ENCODE measurements at places on chromosomes 12 and 14.

- H3K4me1 ChIP-seq, result no peaks in the 10 kb centered on the region
- no peaks in the 10 kb centered on the region for H3K27me3 ChIP-seq
- H3K27ac ChIP-seq, result no peak overlapping the region
- peak; percentile 0 for DNase-seq
- H3K36me3 ChIP-seq, result no peaks in the 10 kb centered on the region
- H3K4me3 ChIP-seq, result no peak overlapping the region
Observed at GRCh38 chr12:43241986-43242385, 310.0 kb downstream of the ADAMTS20 start.

DNA sequence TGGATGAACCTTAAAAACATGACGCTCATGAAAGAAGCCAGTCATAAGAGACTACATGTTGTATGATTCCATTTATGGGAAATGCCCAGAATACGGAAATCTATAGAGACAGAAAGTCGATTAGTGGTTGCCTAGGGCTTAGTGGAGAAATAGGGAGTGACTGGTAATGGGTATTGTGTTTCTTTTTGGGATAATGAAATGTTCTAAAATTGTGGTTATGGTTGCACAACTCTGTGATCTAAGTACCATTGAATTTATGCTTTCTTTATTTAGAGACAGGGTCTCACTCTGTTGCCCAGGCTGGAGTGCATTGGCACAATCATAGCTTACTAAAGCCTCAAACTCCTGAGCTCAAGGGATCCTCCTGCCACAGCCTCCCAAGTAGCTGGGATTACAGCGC is 8.0 kb downstream of the RBMS2 start:
- peak overlapping the region; percentile 45 for H3K27ac ChIP-seq
- peaks cover 53% of the 10 kb centered on the region for H3K4me1 ChIP-seq
- no peaks in the 10 kb centered on the region for H3K27me3 ChIP-seq
- no peak for DNase-seq

DNA sequence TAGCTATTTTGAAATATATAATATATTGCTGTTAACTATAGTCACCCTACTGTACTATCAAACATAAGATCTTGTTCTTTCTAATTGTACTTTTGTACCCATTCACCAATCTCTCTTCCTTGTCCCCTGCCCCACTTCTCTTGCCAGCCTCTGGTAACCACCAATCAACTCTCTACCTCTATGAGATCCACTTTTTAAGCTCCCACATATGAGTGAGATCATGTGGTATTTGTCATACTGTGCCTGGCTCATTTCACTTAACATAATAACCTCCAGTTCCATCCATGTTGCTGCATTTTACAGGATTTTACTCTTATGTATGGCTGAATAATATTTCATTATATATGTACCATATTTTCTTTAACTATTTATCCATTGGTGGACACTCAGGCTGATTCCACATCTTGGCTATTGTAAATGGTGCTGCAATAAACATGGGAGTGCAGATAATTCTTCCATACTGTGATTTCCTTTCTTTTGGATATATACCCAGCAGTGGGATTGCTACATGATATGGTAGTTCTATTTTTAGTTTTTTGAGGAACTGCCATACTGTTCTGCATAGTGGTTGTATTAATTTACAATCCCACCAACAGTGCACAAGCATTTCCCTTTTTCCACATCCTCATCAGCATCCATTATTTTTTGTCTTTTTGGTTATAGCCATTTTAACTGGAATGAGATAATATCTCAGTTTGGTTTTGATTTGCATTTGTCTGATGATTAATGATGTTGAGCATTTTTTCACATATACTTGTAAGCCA is 33.5 kb upstream of the SPIC start:
- no peaks in the 10 kb centered on the region for H3K27me3 ChIP-seq
- H3K4me3 ChIP-seq, result no peak overlapping the region
- H3K36me3 ChIP-seq, result no peaks in the 10 kb centered on the region
- H3K4me1 ChIP-seq, result no peaks in the 10 kb centered on the region
- no peak for DNase-seq

DNA sequence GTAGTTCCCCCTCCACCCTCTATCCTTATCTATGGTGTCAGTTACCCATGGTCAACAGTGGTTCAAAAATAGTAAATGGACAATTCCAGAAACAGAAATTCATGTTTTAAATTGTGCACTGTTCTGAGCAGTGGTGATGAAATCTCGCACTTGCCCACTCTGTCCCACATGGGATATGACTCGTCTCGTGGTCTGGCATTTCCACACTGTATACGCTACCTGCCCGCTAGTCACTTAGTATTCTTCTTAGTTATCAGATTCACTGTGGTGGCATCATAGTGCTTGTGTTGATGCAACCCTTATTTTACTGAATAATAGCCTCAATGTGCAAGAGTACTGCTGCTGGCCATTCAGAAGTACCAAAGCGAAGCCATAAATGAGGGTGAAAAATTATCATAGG is 507.0 kb downstream of the SNAPC1 start:
- no peak overlapping the region for H3K27ac ChIP-seq
- H3K36me3 ChIP-seq, result no peaks in the 10 kb centered on the region
- H3K27me3 ChIP-seq, result no peaks in the 10 kb centered on the region
- no peak for DNase-seq
- no peaks in the 10 kb centered on the region for H3K4me1 ChIP-seq
- H3K4me3 ChIP-seq, result no peak overlapping the region

DNA sequence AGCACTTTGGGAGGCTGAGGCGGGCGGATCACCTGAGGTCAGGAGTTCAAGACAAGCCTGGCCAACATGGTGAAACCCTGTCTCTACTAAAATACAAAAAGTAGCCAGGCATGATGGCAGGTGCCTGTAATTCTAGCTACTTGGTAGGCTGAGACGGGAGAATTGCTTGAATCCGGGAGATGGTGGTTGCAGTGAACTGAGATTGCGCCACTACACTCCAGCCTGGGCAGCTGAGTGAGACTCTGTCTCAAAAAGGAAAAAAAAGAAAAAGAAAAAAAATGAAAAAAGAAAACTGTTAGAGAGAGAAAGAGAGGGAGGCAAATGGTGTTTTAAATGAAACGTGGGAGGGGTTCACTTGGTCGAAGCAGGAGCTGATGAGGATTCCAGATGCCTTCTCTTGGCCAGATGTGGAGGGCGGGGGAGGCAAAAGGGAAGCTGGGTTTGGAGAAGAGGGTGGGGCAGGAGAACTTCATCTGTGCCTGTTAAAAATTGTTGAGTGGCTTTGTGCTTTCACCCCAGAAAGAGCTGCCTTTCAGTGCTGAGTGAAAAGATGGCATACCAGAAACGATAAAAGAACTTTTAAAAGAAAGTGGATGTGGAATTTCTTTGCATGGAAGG is 1.1 kb downstream of the EMP1 start:
- H3K27me3 ChIP-seq, result peaks cover 16% of the 10 kb centered on the region
- peaks cover 57% of the 10 kb centered on the region for H3K36me3 ChIP-seq
- H3K4me1 ChIP-seq, result peaks cover 86% of the 10 kb centered on the region
- peak overlapping the region; percentile 98 for H3K27ac ChIP-seq
- no peak for DNase-seq

GRCh38 chr14:101819251-101819990 is 57.9 kb downstream of the PPP2R5C start:
- no peak overlapping the region for H3K27ac ChIP-seq
- no peak for DNase-seq
- no peak overlapping the region for H3K4me3 ChIP-seq
- peaks cover 8% of the 10 kb centered on the region for H3K36me3 ChIP-seq
- H3K27me3 ChIP-seq, result no peaks in the 10 kb centered on the region

DNA sequence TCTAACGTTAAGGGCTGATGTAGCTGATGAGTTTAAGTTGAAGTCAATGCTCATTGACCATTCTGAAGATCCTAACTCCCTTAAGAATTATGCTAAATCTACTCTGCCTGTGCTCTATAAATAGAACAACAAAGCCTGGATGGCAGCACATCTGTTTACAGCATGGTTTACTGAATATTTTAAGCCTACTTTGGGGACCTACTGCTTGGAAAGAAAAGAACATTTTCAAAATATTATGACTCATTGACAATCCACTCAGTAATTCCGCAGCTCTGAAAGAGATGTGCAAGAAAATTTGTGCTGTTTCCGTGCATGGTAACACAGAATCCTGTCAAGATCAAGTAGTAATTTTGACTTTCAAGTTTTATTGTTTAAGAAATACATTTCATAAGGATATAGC is 35.0 kb upstream of the NAV3 start:
- peaks cover 1% of the 10 kb centered on the region for H3K27me3 ChIP-seq
- H3K36me3 ChIP-seq, result no peaks in the 10 kb centered on the region
- H3K4me1 ChIP-seq, result 0 out of 2 replicates have a peak, but pooled peaks cover 7% of the 10 kb centered on the region
- no peak for DNase-seq
- H3K4me3 ChIP-seq, result no peak overlapping the region

DNA sequence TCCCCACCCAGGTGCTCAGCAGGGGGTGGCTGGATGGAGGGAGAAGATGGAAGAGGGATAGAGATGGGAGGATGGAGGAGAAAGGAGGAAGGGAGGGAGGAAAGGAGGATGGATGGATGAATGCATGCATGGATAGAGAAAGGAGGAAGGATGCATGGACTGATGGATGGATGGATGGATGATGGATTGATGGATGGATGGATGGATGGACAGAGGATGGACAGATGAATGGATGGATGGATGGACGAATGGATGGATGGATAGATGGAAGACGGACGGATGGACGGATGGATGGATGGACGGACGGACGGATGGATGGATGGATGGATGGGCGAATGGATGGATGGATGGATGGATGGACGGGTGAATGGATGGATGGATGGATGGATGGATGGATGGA is 64.1 kb downstream of the NCOR2 start:
- DNase-seq, result no peak
- H3K4me3 ChIP-seq, result no peak overlapping the region
- H3K36me3 ChIP-seq, result peaks cover 7% of the 10 kb centered on the region
- H3K27ac ChIP-seq, result no peak overlapping the region

- no peak overlapping the region for H3K4me3 ChIP-seq
- peaks cover 5% of the 10 kb centered on the region for H3K36me3 ChIP-seq
- H3K27me3 ChIP-seq, result no peaks in the 10 kb centered on the region
- peak; percentile 5 for DNase-seq
- H3K4me1 ChIP-seq, result peaks cover 32% of the 10 kb centered on the region
Observed at GRCh38 chr12:28497889-28498411, 307.7 kb downstream of the CCDC91 start.

Measured in HFFc6 (cell line).